Aortic smooth muscle cell (primary cell): ENCODE measurements at places on chromosomes 7 and 10. TPM values are rescaled to one million over a fixed set of nuclear protein-coding genes. Genes with fewer than 3 reads are reported as not detected.

GBX1 gene
- not detected in 2 replicates for total RNA-seq

CXCL12 gene
- total RNA-seq, result 814 and 1,285 TPM in 2 replicates

SMKR1 gene
- total RNA-seq, result not detected in 2 replicates

TRPV6 gene
- total RNA-seq, result under 0.01 and 0.13 TPM in 2 replicates

CYP26C1 gene
- 0.06 and 0.13 TPM in 2 replicates for total RNA-seq

AGR3 gene
- total RNA-seq, result not detected in 2 replicates

ARHGEF35 gene
- total RNA-seq, result 2.0 and 3.0 TPM in 2 replicates

CYP3A7 gene
- total RNA-seq, result not detected in 2 replicates

TRPV5 gene
- total RNA-seq, result not detected in 2 replicates

ZPBP gene
- not detected in 2 replicates for total RNA-seq

GHRHR gene
- not detected in 2 replicates for total RNA-seq

MYOF gene
- total RNA-seq, result 316 and 340 TPM in 2 replicates

ETV1 gene
- total RNA-seq, result 42.7 and 42.8 TPM in 2 replicates

CDHR1 gene
- not detected in 2 replicates for total RNA-seq

NPFFR1 gene
- under 0.01 TPM in 1 of 2 replicates, not detected in the other for total RNA-seq

SDK1 gene
- 0.13 and 0.25 TPM in 2 replicates for total RNA-seq

SPDYE2B gene
- not detected in 2 replicates for total RNA-seq

MEST gene
- total RNA-seq, result 0.66 and 2.0 TPM in 2 replicates
